Left lung (tissue), 14 donors: ENCODE measurements at places on chromosomes 6 and 20. TPM values are rescaled to one million over a fixed set of nuclear protein-coding genes. Genes with fewer than 3 reads are reported as not detected.

The ADGB gene
- not detected for total RNA-seq

The XKR7 gene
- total RNA-seq: 0.05 TPM

The ADGRB3 gene
- total RNA-seq: 2.9 TPM

The IPCEF1 gene
- total RNA-seq: 2.4 TPM

The CNKSR3 gene
- 13.4 TPM for total RNA-seq

The KCNK15 gene
- 3.1 TPM for total RNA-seq

The WRNIP1 gene
- 37.4 TPM for total RNA-seq

The CASS4 gene
- total RNA-seq: 28.1 TPM

The GNAS-AS1 gene
- total RNA-seq: 1.5 TPM

The ADTRP gene
- total RNA-seq: 7.1 TPM

The CD93 gene
- total RNA-seq: 108 TPM

The ROS1 gene
- total RNA-seq: 305 TPM

DNA sequence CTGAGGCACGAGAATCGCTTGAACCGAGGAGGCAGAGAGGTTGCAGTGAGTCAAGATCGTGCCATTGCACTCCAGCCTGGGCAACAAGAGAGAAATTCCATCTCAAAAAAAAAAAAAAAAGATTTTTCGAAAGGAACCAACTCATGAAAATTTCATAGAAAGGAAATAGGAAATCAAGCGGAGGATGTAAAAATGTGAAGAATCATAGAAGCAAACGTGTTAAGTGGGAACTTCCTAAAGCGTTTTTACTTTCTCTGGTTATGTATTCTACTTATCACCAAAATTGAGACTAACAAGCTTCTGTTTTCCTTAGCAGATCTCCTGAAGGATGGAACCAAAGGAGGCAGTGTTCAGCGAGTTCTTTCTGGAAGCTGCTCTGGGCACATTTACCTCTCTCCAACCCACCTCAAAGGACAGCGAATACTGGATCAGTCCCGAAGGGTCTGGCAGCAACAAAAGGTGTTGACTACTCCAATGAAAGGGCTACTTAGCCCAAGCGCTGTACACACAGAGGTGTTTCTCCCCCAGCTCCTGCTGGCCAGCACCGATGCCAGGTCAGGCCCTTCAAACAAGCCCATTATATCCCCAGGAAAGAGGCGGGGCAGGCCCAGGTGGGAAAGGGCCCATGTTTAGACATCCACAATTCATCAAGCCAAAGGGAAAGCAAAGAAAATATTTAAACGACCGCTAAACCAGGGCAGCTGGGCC is 327.5 kb upstream of the JARID2 start:
- DNase-seq: no peak

- no peak for DNase-seq
These were observed 68.7 kb downstream of the SYTL3 start for GRCh38 chr6:158718461-158719046.

GRCh38 chr6:45614488-45615285 is 237.0 kb upstream of the SUPT3H start:
- DNase-seq: no peak

- no peak for DNase-seq
These were observed 3.4 kb upstream of the CDH22 start for GRCh38 chr20:46311719-46312074.

DNA sequence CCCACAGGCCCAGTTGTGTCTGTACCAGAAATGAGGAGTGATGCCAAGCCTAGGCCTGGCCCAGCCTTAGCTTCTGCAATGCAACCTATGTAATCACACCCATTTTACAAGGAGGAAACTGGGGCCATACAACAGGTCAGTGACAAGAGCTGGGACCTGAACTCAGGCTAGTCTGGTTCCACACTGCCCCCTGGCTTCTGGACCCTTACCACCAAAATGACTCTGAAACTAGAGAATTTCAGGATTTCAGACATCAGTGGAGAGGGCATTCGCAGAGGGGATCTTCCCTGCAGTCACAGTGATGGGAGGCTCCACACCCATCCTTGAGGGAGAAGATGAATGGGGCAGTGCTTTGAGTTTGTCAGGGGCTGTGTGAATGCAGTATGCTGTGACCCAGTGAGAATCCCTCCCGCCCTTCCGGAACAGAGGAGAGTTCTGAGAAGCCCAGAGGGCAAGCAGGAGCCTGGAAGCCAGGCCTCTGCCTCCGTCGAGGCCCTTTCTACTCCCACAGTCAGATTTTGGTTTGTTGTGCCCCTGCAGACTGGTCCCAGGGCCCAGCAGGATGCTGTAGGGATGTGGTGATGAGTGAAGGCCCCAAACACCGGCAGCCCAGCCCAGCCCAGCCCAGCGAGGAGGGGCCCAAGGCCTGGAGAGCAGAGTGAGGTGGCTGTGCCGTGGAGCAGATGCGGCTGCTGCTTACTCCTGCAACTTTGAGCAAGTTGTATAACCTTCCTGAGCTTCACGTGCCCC is 48.1 kb upstream of the MYL9 start:
- DNase-seq: no peak

DNA sequence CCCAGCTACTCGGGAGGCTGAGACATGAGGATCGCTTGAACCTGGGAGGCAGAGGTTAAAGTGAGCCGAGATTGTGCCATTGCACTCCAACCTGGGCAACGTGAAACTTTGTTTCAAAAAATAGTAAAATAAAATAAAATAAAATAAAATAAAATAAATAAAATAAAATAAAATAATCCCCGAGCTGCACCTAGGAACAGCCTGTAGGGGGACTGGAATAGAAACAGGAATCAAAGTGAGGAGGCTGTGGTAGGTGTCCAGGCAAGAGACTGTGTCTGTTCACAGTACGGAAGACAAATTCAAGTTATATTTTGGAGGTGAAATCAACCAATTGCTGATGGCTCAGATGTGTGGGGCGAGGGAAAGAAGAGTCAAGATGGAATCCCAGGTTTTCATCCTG is 86.2 kb downstream of the KCNB1 start:
- no peak for DNase-seq

DNA sequence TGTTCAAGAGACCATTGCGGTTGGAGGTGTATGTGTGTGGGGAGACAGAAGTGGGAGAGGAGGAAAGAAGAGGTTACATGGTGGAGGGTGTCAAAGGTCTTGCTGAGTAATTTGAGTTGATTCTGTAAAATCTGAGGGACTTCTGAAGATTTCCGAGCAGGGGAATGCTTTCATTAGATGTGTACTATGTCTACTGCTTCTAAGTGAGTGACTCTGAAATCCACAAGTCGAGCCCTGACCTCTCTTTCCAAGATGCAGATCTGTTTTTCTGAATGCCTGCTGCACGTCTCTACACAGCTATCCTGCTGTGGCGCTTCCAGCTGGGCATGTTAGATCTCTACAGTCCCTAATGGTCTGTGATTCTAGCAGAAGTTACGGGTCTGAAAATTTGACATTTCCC is 209.8 kb downstream of the ATXN1 start:
- DNase-seq: no peak

- DNase-seq: no peak
These were observed 685.7 kb downstream of the BCKDHB start for GRCh38 chr6:80792151-80792550.

DNA sequence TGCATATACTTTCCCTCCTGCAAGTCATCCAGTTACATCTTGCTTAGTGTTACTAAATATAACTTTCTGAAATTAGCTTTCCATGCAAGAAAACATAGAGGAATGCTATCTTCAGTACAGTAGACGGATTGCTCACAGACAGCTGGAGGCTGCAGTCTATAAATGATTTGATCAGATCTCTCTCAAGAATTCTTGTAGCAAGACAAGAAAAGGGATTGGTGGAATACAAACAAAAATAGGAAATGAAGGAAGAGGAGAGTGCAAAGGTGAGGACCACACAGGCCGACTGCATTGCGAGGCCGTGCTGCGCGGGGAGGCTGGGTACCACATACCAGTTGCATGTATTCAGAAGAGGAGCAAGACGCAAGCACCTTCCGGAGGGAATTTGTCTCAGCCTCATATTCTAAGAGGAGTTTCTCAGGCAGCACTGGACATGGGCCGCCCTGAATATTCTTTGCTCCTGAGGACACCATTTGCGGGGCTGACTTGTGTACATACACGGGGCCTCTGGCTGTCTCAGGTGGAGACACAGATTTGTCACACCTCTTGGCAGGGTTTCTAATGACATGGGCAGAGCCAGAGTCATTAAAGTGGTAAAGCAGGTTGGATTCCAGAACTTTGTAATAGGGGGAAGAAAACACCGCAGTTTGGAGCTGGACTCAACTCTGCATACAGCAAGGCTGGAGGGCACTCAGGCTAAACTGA is 22.7 kb upstream of the KIF25 start:
- DNase-seq: no peak

DNA sequence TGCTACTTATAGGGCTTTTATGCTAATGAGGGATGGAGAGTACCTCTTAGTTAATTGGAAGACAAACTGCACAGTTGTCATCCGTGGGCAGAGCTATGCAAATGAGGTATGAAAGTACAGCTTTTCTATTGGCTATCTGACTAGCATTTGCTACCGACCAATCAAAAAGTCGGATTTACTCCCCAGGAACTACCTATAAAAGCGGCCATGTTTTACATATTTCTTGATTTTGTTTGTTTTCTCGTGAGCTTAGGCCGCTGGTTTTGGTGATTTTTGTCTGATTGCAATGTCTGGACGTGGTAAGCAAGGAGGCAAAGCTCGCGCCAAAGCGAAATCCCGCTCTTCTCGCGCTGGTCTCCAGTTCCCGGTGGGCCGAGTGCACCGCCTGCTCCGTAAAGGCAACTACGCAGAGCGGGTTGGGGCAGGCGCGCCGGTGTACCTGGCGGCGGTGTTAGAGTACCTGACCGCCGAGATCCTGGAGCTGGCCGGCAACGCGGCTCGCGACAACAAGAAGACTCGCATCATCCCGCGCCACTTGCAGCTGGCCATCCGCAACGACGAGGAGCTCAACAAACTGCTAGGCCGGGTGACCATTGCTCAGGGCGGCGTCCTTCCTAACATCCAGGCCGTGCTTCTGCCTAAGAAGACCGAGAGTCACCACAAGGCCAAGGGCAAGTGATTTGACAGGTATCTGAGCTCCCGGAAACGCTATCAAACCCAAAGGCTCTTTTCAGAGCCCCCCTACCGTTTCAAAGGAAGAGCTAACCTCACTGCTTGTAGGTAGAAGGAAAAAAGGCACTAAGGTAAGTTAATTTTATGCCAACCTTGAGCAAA is 36.9 kb downstream of the HFE start:
- peak; percentile 82 for DNase-seq

DNA sequence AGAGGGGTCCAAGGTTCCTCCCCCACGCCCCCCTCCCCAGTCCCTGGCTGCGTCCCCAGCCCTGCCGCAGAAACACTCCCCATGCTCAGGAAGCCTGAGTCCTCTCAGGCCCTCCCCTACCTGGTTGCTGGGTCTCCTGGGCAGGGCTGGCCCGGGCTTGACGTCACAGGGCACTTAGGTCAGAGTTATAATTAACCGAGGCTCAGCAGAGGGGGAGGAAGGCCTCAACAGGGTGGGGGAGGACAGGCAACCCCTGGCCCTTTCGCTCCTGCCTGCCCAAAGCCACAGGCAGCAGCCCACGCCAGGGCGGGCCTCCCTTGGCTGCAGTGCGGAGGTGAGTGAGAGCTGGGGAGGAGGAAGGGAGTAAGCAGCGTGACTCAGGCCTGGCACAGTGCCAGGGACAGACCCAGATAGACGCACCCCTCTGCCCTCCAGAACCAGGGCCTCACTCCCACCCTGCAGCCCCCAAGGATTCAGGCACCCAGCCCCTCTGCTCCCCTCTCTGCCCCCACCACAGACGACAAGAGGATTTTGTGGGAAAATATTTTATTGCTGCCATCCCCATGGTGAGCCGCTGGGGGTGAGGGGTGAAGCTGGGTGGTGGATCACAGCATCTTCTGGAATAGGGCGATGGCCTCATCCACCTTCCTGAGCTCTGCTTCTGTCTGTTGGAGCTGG is at the start of gene VWA7:
Gene VWA7, minus strand, starts transcription at position 340 of the 678 bp plus-strand sequence. CDS start 549 bp downstream, outside the sequence.
- no peak for DNase-seq

DNA sequence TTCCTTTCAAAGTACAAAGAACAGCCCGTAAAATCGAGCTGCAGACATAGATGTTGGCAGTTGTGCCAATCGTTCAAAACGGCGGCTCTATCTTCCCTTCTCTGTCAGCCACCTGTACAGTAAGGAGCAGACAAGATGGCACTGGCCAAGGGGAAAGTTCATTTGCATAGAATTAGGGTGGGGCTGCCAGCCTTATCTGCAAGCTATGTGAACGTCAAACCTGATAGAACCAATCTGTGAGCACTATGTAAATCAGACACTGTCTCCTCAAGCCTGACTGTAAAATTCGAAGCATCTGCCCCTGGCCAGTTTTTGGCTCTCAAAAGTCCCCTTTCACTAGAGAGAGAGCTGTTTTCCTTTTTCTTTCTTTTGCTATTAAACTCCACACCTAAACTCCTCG is 374.5 kb downstream of the EPM2A start:
- no peak for DNase-seq

DNA sequence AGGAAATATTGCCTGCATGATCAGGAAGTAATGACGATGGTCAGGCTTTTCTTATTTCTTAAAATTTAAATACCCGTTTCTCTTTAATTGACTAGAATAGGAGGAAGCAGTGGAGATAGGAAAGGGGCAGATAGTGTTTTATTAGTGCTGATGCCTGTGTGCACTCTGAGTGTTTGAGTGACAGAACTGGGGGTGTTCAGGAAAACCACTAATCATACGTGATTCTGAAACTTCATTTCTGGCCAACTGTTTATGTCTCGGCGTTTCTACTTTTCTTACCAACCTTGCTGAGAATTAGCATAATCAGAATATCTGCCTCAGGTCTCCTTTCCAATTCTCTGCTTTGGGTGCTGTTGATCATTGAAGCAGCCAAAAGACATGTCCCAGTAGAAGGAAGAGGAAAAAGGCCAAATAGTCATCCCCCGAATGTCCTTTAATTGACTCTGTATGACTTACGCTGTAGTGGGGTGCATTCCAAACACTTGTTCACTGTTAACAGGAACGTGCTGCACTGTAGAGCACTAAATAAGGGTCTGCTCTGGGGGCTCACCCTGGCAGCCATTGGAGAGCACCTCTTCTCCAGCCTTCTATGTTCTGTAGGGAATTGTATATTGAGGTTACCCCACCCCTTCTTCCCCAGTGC is 152.9 kb downstream of the JARID2 start:
- no peak for DNase-seq

DNA sequence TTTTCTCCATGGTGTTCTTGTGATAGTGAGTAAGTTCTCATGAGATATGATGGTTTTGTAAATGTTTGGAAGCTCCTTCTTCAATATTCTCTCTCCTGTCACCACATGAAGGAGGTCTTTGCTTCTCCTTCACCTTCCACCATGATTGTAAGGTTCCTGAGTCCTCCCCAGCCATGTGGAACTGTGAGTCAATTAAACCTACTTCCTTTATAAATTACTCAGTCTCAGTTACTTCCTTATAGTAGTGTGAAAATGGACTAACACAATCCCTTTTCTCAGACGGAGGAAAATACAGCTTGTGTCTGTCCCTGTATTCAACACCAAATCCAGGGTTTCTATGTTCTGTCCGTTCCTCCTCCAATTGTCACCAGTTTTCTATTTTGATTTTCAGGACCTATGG is 181.0 kb downstream of the ALDH8A1 start:
- DNase-seq: no peak

- DNase-seq: no peak
These were observed 77.1 kb upstream of the CDYL start for GRCh38 chr6:4698901-4699659.

DNA sequence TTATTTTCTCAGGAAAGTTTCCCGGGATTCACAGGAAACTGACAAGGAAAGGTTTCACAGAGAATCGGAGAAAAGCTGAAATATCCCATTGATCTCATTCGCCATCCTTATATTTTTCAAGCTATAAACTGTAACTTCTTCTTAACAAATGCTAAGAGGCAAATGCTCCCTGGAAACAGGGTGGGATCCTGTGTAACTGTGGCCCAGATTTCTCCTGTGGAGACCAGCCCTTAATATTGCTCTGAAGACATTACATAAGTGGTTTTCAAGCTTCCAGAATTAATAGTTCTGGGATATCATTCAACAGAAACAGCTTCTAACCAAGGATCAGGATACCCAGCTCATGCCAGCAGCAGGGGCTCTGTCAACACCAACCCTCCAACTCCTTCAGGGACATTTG is 69.2 kb downstream of the THBS2 start:
- no peak for DNase-seq
